ENCODE measurements at places on chromosomes 7 and 10.
A peak's percentile ranks its signal among the peaks of the same experiment; 100 is the strongest.

DNA sequence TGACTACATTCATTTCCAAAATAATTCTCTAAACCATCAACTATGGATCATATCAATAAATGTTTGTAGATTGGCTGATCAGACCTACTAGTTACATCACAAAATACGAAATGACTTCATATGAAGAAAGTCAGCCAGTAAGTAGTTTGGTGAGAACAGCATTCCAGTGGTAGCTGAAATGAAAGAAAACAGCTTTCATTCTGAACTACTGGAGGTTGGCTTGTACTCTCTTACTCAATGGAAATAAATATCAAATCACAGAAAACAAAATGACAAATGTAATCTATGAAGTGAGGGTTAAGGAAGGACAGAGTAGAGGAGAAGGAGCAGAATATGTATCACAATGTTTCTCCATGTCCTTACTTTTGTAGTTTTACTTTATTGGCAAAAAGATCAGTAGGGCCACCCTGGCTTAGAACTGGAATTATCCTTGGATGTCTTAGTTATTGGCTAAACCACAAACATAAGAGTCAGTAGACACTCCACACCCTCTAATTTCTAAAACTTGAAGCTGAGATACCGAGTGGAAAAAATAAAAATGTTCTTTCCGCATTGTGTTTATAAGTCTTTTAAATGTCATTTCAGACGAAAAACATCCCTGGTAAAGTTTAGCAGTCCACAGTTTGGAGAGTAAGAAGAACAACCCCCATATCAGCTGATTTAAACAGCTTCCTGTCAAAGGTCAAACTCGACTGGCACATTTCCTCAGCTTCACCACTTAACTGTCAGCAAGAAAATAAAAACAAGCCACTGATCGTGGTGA is 74.0 kb upstream of the DGKI start:
- no peak for DNase-seq

DNA sequence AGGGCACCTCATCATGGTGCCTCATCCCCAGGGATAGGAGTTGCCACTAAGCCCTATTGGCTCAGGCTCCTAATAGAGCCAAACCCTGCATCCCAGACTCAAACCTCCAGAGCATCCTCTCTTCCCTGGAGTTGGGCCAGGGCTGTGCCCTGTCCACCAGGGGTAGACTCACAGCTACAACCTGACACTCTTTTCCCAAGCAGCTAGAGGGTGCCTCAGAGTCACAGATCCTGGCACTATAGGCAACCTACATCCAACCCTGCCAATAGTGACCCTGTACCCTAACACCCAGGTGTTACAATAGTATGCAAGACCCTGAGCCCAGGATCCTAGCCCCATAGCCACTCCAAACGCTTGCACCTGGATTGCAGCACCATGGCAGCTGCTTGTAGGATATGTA is 64.0 kb upstream of the PLA2G12B start:
- no peak for DNase-seq

DNA sequence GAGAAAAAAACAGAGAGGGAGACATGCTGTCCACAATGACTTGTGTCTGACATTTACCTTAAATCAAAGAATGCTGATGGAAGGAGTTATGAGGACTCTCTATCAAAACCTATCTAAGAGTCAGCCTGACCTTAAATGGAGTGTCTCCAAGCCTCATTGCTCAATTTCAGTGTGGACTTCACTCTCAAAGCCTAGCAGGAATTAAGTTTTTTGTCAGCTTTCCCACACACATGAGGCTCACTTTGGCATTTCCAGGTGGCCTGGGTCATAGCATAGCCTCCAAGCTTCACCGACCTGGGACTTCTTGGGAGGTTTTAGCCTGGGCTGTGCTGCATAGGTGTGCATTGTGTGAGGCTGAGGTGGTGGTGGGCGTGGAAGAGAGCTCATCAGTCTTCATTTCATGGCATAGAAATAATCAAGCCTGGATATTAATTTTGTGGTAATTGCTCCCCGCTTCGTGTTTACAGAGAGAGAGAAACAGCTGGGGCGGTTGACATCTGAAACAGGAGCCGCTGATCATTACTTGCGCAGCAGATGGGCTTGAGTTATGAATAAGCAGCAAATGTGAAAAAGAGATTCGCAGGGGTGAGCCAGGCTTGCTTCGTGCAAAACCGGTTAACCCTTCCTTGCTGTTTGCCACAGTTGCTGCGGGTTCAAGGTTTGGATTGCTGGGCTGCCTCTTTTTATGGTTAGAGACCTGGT is 647.8 kb downstream of the INHBA start:
- peak; percentile 97 for DNase-seq

DNA sequence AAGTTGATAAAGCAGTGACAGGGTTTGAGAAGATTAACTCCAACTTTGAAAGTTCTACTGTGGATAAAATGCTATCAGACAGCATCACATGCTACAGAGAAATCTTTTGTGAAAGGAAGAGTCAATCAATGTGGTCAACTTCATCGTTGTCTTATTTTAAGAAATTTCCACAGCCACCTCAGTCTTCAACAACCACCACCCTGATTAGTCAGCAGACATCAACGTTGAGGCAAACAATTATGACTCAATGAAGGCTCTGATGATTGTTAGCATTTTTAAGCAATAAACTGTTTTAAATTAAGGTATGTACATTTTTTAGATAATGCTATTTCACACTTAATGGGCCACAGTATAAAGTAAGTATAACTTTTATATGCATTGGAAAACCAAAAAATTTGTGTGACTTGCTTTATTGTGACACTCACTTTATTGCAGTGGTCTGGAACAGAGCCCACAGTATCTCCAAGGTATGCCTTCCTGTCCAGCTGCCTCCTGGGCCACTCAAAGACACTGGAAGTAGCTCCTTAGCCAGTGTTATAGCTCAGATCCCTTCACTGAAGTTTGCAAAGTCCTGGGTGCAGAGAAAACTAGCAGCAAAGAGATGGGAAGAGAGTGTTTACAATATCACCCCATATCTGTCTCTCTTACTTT is 293.1 kb downstream of the ARHGAP12 start:
- DNase-seq: no peak

DNA sequence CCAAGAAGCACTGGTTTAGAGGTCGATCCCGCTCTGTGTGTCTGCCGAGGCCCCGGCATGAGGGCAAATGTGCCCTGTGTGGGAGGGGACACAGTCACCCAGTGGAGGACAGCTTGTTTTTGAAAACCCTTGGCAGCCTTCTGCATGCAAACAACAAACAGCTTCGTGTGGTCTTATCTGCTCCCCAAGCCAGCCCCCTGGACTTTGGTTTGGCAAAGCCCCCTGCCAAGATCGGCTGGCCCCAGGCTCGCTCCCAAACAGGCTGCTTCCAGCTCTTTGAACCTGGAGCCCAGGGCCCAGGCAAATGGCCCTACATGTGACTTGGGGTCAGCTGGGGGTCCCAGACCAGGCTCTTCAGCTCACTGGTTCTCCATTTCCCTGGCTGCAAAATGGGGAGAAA is 2.9 kb downstream of the ELN start:
- no peak for DNase-seq

DNA sequence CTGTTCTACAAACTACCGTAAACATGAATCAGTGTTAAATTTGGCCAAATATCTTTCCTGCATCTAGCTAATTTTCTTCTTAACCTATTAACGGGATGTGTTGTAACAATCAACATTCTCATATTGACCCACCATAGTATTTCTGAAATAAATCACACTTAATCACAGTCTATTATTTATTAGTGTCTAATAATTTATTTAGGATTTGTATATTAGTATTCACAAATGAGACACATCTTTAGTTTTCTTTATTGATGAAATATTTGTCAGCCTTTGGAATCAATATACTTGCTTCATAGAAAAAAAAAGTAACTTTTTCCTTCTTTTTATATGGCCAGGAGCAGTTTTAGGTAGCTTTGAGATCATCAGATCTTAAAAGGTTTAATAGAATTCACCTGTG is 4.6 kb downstream of the GIMAP7 start:
- no peak for DNase-seq

DNA sequence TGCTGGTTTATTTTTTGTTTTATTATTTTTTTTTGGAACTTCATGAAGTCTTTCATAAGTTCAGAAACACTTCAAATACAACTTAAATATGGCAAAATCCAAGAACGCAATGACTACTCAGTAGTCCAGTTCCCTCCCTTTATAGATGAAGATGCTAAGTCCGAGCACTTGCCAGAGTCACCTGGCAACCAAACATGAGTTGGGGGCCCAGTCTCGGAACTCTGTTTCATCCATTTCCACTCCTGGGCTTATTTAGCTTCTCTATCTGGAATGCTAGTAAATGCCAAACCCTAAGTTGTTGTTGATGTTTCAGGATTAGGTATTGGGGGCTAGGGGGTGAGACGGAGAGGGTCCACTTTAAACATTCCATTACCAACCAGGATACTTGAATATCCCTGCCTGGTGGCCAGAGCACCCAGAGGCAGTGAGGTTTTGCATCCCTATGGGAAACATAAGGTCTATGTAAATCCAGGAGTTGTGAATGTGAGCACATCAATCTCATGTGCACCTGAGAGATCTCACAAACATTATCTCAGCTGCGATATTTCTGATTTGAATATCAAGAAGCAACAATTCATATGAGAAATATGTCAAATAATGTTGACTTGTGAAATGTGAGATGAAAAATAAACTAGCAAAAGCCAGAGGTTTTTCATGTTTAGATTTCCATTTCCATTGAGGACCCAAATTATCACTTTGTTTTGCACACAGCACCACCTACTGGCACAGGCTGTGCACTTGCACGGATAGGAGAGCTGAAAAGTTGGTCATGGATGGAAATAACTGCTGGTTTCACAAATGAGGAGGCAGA is 129.3 kb downstream of the PKD1L1 start:
- peak; percentile 53 for DNase-seq

DNA sequence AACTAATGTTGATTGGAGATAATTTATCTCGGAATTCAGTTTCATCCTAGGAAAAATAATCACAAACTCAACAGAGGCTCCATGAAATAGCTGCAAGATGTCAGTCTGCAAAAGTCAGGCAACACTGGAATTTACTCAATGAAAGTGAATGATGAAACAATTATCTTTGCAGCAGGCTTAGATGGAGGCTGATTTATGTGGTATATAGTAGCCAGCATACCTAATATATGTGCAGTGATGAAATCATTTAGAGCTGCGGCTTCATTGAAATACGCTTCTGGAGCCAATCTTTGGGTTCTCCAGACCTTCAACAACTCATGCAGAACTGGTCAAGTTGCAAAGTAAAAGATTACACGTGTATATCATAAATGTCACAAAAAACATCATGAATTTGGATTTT is 113.3 kb downstream of the ITGA8 start:
- no peak for DNase-seq

- DNase-seq: no peak
Observed at GRCh38 chr10:580778-581177, 108.7 kb downstream of the DIP2C start.

DNA sequence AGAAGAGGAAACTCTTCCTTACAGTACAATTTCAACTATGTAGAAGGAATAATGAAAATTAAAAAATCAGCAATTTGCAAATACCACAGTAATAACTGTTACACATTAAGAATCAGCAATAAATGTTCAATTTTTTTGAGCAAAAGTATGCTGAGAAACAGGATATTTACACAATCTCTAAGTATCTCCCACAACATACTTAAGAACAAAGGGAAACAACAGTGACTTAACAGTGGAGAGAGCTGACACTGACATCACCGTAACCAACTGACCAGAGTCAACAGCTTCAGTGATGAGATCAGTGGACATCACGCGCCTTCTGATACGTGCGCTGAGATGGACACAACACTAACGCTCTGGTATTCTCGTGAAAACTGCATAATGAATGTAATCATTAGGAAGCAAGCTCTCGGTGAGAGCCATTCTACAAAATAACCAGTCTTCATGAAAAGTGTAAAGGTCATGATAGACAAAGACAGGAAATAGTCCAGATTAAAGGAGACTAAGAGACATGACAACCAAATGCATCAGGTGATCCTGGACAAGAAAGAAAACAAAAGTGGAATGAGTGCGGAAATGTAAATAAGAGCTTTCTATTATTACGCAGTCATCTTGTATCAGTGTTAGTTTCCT is 82.6 kb downstream of the PIP4K2A start:
- no peak for DNase-seq

DNA sequence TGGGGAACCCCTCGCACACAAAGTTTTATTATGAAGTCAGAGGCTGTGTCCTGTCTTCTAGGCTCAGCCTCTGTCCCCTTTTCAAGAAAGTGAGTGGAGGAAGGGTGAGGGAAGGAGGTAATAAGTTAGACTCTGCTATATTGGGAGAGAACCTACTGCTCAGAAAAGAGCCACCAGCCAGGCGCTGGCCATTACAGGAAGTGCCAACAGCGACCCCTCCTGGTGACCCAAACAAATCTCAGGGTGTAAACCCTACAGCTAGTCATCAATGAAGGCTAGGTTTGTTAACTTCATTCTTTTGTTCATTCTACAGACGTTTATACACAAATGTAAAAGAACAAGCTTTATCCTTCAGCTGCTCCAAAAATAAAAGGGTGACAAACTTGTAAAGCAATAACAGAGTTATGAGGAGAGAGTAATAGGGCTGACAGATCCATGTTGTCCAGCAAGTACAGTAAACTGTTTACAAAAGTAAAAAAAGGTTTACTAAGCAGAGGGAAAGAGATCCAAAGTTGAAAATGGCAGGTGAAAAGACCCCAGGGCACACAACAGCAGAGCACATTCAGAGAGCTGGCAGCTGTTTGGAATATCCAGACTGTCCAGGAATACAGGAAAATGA is 82.7 kb downstream of the FAM204A start:
- no peak for DNase-seq

- DNase-seq: no peak
Observed at GRCh38 chr10:105150259-105150880, 509.3 kb downstream of the SORCS3 start.

GRCh38 chr10:124529661-124530214 is 68.1 kb downstream of the LHPP start:
- no peak for DNase-seq

GRCh38 chr7:79837915-79838314 is 296.7 kb upstream of the GNAI1 start:
- DNase-seq: no peak

- DNase-seq: no peak
Observed at GRCh38 chr7:102305414-102306268, 19.0 kb downstream of the SH2B2 start.

GRCh38 chr7:122143751-122144711 is at the start of gene AASS:
Gene AASS, minus strand, starts transcription at chr7:122144249. Its CDS starts 10,523 bp downstream, at chr7:122133726.
- peak; percentile 93 for DNase-seq

GRCh38 chr10:113992471-113993011 is 51.1 kb upstream of the ADRB1 start:
- no peak for DNase-seq
